Dermis microvascular lymphatic vessel endothelial cell (primary cell): ENCODE measurements at places on chromosomes 1 and 21. TPM values are rescaled to one million over a fixed set of nuclear protein-coding genes. Genes with fewer than 3 reads are reported as not detected.

The RNU1-2 gene
- total RNA-seq = under 0.01 TPM in 2 replicates

The CLDN19 gene
- not detected in 2 replicates for total RNA-seq

The SERINC2 gene
- 5.9 and 15.0 TPM in 2 replicates for total RNA-seq

The VSIG8 gene
- total RNA-seq = not detected in 2 replicates

The CLDN14 gene
- total RNA-seq = 0.13 and 0.26 TPM in 2 replicates

The AMPD2 gene
- 24.3 and 37.2 TPM in 2 replicates for total RNA-seq

The GUCA2A gene
- not detected in 2 replicates for total RNA-seq

The ANKRD65 gene
- total RNA-seq = 0.25 and 0.26 TPM in 2 replicates

The ELAPOR1 gene
- total RNA-seq = 0.13 and 0.26 TPM in 2 replicates

DNA sequence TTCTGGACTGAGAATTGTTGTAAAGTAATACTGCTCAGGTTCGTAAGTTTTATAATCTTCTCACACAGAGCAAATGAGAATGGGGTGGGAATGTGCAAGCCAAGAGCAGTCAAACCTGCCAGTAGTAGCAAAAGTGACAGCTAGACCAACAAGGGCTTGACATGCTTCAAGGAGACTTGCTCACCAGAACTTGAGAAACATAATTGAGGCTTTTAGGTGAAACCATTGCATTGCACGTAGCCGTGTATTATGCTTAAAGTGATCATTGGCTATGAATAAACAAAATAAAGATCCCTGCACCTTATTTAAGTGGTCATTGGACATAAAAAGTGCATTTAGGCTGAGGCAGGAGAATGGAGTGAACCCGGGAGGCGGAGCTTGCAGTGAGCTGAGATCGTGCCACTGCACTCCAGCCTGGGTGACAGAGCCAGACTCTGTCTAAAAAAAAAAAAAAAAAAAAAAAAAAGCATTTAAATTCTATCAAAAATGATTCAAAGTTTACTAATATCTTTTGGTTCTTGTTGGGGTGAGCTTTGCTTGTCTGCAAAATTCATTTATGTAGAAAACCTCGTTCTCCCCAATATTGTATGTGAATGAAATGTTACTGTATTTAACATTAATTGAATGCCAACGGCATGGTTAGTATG, 11.8 kb upstream of the CCT8 start:
- DNase-seq = no peak

DNA sequence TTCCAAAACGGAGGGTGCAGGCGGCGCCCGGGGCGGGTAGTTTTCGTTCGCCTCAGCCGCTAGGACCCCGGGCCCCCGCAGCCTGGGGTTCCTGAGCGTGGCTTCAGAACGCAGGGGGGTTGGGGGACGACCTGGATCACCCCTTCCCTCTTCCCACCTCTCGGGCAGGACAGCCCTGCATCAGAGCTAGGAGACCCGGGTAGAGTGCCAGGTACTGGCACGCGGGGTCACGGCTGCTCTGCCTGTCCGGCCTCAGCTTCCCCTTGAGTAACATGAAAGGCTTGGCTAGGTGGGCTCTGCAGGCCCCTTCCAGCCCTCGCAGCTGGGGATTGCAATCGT, 484 bp downstream of the DFFB start:
- DNase-seq = no peak

DNA sequence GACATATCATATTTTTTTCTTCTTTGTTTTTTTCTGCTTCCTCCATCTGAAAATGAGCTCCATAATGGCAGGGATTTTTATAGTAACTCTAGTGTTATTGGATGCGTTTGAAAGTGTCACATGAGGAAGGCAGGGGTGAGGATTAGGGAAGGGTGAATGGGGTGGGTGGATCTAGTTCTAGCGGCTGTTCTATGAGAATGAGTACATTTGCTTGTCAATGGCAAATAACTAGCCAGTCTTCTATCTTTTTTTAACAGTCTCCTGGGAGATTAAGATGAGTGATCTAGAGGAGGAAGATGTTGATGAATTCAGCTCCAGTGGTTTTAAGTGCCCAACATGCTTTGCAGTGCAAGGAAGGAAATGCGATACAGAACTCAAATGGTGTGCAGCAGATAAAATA, 5.8 kb downstream of the OR14I1 start:
- no peak for DNase-seq

GRCh38 chr1:99467645-99468044, 178.3 kb upstream of the PALMD start:
- no peak for DNase-seq

DNA sequence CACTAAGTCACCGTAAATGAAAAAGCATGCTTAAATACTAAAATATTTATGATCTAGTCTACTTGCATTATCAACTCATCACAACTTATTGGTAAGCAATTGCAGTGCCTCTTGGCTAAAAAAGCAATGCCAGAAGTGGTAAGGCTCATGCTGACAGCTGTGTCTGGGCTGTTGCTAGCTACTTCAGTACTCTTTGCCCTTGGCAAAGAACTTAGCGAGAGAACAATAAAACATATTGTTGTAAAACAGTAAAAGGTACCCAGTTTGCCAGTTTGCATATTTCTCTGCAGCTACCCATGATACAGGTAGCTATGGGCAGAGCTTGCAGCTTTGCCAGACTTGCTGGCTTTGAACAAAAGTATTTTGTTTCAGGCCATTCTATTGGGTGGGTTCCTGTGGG, 73.1 kb downstream of the ATP6V1G3 start:
- no peak for DNase-seq

DNA sequence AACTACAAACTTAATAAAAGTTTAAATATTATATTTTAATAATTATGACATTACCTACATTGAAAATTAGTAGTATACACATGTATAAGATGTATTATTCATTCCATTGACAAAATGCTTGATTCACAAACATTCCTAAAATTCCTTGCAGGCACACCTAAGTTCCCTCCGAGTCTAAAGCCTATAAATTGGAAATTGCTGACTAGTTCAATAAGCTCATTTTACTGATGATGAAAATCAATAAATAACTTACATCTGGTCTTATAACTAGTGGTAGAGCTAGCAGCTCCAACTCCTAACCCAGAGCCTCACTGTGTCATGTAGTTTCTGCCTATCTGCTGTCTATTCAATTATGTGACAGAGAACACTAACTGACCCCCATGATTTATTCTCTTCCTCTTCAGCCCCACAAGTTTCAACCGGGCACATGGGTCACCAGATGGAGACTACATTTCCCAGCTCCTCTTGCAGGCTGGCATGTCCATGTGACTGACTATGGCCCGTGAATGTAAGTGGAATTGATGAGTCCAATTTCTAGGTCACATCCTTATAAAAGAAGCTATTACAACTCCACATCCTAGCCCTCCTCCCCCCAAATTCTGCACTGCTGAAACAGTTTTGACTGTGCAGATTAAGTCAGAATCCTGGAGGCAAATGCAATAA, 29.6 kb upstream of the LRRC8D start:
- no peak for DNase-seq

DNA sequence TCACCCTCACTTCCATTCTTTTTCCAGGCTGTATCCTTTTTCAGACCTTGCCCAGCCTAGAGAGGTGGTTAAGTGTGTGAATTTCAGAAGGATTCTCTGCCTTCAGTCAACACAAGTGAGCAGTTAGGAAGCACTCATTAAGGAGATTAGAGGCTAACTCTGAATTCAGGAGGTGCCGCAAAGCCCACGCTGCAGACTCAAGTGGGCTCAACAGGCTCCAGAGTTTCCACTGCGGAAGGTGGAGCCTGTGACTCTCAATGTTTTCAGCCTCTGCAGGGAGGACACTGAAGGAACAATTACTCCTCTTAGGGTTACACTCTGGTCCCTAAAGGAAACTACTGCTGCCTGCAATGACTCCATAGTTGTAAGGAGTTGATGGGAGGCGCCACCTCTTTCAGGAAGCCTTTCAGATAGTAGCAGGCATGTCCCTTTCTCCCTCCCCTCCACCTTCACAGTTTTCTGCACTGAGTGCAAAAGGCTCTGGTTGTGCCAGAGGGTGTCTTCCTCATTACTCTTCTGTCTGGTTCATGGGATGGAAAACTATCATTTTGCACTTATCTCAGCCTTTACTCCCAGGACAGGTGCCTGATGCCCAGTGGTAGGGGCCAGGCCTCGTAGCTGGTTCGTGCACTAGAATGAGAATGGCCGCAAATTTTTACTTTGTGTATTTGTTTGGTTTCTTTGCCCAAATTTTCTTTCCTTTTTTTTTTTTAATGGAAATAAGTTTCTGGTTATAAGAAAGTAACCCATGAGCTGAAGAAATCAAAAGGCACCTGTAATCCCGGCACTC, 55.2 kb upstream of the SELENON start:
- no peak for DNase-seq

DNA sequence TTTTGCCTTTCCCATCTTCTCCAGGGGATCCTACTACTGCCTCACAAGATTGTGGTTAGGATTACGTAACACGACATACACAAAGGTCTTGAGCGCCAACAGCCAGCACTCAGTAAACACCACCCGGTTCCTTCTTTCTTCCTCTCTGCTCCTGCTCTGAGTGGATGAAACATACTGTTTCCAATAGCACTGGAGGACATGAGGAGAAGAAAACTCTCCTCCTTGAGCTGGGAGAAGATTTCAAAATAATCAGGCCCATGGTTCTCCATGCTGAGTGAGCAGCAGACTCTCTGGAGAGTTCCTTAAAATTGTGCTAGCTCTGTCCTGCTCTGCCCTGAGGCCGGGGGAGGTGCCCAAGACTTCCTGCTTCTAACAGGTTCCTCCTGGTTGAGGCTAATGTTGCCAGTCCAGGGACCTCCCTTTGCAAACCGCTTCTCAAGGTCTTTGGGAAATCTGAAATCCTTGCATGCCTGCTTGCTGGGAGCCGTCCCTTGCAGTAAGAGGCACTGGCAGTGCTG, 29.4 kb upstream of the MX1 start:
- no peak for DNase-seq

DNA sequence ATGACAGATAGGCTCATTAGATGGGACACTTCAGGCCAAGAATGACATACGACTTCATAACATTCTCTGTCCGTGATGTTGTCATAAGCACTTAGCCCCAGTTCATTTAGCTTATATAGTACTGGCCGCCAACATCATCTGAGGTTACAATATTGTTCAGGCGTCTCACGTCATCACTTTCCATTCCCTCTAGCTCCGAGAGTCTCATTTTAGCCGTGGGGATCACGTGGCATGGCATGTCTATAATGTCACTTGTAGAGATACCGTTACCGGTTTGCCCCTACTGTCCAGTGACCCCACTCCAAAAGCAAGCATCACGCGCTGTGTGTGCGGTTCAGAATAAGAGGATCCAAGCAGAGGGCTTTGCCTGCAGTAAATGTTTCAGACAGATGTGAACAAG, 34.6 kb upstream of the HEATR1 start:
- DNase-seq = no peak

DNA sequence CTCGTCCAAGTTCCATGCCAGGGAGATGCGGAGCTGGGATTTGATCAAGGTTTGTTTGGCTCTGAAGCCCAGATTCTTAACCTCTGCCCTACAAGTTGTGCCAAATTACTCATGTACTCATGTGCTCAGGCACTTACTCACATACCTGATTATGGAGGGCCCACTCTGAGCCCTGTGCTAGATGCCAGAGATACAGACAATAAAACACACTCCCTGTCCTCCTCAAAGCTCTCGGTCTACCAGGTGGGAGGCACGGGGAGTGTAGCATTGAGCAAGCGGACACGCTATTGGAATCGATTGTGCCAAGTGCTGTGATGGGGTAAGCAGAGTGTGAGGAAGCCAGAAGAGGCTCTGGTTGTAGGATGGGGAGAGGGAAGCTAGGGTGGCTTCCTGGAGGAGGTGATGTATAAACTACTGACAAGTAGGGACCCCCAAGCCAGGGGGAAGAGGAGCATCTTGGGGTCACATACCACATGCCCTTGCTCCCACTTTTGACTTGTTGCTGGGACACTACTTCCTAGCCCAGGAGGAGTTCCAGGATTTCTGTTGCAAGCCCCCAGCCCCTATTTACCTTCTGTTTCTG, 49.8 kb upstream of the IFNLR1 start:
- no peak for DNase-seq

DNA sequence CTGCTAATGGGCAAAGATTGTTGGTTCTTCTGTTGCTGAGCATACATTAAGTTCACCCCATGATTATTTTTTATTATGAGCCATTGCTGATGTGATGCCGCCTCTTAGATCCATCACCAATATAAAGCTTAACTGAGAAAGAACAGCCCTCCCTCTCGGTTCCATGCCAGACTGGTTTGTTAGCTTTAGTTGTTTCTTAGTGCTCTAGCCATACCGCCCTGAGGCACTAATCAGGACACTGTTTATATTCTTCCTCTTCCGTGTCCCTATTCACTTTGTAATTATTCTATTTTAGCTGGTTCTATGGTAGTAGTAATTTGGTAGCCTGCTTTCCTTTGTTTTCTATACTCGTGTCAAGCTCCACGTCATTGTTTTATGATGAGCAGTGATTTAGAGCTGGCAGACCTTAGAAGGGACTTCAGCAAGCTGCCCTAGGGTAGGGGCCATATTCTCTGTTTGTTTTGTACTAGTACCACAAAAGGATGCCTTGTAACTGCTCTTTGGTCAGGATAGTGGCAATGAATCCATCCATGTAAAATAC, 27.3 kb upstream of the PDPN start:
- no peak for DNase-seq

DNA sequence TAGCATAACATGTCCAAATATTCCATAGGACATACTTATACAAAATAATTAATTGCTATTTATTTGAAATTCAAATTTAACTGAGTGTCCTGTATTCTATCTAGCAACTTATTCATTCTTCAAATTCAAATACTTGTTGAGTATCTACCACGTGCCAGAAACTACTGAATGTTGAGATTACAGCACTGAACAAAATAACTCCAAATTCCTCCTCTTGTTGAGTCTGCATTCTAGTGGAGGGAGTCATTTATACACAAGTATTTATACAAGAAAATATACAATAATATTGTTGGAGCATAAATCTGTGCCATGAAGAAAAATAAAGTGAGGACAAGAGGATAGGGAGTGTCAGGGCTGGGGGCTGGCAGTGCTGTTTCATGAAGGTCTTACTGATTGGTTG, 43.7 kb upstream of the CDC42BPA start:
- DNase-seq = no peak

DNA sequence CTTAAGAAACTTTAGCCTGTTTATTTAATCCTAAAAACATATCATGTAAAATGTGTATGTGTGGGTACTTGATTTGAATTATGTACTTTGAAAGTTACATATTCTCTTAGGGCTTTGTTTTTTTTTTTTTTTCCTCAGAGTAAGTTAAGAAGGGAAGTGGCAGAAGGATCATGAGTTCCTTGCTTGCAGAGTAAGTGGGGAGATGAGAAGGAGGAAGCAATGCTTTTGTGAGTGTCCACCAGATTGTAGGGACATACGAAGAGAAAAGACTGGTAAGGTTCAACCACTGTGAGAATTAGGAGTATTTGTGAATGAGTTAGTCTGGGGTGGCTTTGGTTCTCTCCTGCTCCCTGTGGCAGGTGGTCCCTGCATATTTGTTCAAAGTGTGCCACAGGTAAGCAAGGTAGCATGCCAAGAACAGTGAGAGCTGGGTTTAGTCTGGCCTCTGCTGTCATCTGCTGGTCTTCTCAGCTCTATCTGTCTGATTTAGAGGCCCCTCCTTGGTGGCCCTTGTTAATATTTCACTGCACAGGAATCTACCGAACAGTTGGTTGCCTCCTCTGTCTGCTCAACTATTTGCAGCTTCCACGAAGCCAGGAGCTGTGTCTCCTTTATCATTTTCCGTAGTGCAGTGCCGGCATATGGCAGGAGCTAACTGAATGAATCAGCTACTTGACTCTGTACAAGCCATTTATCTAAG, 9.5 kb downstream of the DNM3 start:
- no peak for DNase-seq

- DNase-seq = no peak
Observed at GRCh38 chr1:203570805-203571204, 55.8 kb upstream of the ATP2B4 start.
